NB4 (cell line): ENCODE measurements at places on chromosomes 16 and 17.

DNA sequence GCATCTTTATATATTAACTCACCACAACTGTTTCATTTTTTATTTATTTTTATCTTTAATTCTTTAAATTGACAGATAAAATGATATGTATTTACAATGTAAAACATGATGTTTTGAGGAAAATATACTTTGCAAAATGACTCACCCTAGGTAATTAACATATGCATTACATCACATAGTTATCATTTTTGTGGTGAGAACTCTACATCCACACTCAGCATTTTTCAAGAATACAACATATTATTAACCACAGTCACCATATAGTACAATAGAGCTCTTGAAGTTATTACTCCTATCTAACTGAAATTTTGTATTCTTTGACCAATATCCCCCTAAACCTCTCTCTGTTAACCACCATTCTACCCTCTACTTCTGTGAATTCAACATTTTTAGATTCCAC, 194.7 kb upstream of the KIF2B start:
- no peak for DNase-seq

DNA sequence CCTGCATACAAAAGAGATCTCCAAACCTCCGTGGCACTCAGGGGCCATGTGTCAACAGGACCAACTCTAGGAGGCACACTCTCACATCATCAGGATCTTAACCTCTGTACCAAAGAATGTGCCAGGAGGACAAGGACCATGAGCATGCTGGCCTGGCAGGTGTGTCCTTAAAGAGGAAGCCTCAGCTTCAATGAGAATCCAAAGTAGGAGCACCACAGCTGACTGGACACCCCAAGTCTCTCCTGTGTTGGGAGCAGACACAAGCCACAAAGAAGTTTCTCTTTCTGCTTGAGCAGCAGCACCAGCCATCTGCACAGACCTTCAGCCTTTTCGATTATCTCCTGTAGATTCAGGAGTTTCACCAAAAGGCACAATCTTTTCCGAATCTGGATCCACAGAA, 1734.5 kb downstream of the TP53TG3F start:
- no peak for DNase-seq

DNA sequence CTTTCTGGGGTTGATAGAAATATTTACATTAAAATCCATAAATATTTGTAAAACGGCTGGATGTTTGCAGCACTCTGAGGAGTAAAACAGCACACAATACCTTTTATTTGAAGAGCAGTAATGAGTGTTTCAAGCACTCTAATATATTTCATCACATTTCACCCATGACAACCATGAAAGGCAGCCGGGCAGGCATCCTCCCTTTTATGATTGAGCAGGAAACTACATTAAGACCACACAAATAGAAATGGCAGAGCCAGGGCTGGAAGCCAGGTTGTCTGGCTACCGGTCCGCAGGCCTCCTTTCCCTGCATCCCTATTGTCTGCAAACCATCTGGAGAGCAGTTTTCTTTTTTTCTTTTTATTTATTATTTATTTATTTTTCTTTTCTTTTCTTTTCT, 23.1 kb upstream of the GPRC5C start:
- DNase-seq, result no peak

- DNase-seq, result peak; percentile 32
These were observed 82.3 kb downstream of the MARCHF10 start for GRCh38 chr17:62725791-62726249.

DNA sequence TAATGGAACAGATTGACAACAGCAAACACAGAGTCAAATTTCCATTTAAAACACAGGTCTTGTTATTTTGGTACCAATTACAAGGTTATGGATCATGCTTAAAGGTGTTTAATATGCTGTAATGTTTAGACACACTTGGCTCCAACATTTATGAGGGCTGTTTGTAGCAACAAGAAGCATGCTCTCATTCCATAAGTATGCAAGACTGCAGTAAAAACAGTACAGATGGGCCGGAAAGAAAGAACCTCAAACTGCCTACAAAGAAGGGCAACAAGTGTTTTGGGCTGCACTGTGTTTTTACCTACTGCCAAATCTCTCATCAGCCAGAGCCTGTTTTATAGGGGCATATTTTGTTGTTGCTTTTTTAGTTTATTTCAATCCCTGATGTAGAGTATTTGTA, 100.5 kb upstream of the HS3ST3A1 start:
- DNase-seq, result no peak

GRCh38 chr16:86101897-86102157, 202.9 kb downstream of the IRF8 start:
- DNase-seq, result no peak

- DNase-seq, result no peak
These were observed 37.5 kb upstream of the CCR7 start for GRCh38 chr17:40602445-40603443.

- no peak for DNase-seq
These were observed 129.6 kb downstream of the MRM1 start for GRCh38 chr17:36730857-36731490.

- DNase-seq, result no peak
These were observed 120.6 kb downstream of the AIPL1 start for GRCh38 chr17:6314311-6314710.

DNA sequence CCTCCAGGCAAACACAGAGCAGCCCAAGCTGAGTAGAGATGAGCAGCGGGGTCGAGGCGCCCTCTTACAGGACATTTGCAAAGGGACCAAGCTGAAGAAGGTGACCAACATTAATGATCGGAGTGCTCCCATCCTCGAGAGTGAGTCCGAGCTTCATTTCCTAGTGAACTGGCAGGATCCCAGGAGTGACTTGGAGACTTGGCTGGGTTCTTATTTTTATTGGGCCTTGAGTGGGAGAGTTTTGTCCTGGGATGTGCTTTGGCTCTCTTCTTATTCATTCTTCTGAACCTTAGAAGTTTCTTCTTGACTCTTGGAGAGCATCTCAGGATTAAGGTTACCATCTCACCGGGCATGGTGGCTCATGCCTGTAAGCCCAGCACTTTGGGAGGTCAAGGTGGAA, 27.2 kb upstream of the CDC6 start:
- DNase-seq, result no peak

DNA sequence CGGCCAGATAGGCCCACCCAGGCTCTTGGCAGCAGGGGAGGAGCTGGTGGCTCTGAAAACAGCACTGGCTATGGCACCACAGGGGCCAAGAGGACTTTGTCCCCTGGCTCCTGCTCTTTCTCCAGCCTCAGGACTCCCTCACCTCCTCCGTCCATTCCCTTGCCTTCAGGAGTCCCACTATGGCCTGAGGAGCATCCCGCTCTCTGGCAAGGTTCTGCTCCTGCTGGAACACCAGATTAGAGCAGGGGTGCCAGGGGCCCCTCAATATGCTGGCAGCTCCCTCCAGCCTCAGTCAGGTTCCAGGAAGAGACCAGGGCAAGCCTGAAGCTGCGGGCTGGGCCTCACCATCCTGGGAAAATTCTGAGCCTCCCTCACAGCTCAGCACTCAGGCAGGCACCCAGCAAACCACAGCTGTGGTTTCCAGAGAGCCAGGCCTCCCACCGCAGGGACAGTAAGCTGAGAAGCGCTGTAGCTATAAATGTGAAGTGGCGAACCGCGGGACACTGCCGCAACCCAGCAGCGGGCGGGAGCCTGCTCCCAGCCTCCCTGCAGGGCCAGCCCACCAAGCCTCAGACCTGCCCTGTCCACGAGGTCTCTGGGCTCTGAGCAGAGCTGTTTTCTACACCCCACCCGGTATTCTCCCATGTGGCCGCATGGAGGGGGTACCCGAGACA, 25.7 kb downstream of the C17orf100 start:
- DNase-seq, result peak; percentile 84

DNA sequence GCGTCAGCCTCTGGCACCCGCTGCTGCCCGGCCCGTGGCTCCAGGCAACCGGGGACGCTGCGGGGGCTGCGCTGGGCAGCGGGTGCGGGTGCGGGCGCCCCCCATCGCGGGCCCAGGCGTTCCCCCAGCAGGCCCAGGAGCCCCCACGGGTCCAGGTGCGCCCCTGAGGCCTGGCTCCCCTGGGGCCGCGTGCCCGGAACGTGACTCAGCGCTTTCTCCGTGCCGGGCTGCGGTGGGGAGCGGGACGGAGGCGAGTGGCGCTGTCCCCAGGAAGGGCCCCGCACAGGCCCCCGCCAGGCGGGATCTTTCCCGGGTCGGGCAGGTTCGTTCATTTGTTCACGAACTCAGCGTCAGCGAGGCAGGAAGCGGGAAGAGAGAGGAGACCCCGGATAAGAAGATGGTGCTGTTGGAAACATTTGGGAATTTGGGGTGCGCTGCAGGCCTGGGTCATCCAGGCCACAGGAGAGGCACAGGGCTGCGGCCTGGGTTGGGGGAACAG, 18.4 kb upstream of the EXOC7 start:
- DNase-seq, result no peak

DNA sequence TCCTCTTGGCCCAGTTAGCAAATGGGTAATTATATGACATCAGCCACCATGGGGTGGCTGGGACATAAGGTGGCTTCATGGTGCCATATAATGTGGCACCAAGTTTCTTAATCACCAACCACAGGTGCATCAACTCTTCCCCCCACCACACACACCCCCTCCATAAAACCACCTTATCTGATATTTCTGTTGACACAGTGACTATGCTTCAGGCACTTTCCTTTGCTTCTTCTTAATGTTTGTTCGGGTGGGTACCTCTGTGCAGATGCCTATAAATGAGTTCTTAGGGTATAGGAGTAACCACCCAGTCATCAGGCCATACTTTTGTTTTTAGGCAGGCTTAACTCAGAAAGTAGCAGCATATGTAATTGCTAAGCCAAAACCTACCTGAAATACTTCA, 29.5 kb downstream of the RNF43 start:
- no peak for DNase-seq

GRCh38 chr16:78538919-78539318, 439.5 kb downstream of the WWOX start:
- peak; percentile 59 for DNase-seq

- no peak for DNase-seq
These were observed 235.5 kb downstream of the SHISA9 start for GRCh38 chr16:13136901-13137300.

GRCh38 chr16:87583453-87584131, 18.7 kb upstream of the JPH3 start:
- DNase-seq, result no peak

DNA sequence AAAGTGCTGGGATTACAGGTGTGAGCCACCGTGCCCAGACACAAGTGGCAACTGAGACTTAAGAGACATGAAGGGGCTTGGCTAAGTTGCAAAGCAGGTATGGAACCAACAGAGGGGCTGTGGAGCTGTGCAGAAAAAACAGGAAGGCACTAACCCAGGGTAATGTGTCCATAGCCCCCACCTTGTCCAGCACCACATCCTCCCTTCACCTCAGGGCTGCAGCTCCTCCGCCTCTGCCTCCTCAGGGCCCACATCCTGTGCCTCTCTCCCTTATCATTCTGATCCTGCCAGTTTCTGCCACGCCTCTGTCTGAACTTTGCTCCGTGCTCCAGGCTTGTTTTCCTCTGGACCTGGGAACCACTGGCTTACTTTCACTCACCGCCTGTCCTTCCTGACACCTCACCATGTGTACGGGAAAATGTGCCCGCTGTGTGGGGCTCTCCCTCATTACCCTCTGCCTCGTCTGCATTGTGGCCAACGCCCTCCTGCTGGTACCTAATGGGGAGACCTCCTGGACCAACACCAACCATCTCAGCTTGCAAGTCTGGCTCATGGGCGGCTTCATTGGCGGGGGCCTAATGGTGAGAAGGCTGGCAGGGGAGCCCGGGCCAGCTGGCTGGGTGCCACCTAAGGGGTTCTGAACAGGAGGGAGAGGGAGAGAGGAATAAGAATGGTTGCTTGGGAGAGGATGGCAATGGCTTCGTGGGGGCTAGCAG, at the start of gene TM4SF5:
Gene TM4SF5 (plus strand): TSS at position 368 of the 716 bp plus-strand sequence. CDS start 37 bp downstream, at position 405.
- no peak for DNase-seq

- no peak for DNase-seq
These were observed 27.2 kb upstream of the ASGR2 start for GRCh38 chr17:7141824-7142223.

DNA sequence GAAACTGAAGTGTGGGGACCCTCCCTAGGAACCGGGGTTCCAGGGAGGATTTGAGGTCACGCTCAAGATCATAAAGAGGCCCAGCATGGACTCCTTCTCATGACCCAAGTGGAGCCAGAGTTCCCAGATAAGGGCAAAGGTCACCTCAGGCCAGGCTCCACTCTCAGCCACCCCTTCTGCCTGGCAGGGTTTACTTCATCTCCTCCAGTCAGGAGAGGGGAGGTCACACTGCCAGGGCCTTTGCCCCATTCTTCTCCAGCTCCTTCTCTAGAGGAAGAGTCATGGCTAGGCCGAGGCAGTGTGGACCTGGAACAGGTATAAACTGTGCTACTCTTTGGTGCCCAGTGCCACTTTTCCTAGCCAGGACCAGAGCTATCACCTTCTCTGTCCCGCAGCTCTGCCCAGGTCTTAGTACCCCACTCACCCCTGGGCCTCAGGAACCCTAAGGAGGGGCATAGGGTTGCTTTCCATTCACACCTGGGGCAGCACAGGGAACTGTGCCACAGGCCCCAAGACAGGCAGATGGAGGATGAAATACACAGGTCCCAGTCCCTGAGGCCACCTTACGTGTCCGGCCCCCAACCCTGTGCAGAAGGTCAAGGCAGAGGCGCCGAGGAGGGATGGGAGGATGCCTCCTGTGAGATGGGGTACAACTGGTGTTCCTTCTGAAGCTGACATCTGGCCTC, 879 bp upstream of the ACSF2 start:
- no peak for DNase-seq

DNA sequence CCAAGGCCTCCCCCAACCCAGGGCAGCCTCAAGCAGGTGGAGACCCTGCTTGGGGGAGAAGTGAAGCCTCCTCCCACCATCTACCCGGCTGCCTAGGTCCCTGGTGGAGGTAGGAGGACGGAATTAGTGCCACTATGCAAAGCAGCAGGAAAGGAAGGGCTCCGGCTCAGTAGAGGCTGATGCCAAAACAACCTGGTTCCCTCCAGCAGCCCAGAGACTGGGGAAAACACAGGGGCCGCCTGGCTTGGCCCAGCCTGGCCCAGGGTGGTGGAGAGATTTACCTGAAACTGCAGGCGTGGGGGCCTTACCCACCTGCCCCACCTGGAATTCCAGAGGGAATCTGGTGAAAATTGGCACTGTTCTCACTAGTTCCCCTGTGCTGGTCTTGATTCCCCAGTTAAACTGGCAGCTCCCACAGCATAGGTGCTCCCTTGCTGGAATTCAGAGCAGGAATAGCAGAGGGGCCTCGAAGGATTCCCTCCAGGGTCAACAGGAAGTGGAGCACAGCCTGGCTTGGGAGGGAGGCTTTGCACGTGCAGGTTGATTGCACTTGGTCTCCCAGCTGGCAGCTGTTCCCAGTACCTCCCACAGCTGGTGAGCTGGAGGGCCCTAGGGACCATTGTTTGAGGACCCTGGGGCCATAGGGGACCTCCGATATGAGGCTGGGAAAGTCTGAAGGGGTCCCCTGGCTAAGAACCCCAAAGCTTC, 4.5 kb downstream of the CD79B start:
- no peak for DNase-seq
